ENCODE measurements at places on chromosomes 2 and 18.

DNA sequence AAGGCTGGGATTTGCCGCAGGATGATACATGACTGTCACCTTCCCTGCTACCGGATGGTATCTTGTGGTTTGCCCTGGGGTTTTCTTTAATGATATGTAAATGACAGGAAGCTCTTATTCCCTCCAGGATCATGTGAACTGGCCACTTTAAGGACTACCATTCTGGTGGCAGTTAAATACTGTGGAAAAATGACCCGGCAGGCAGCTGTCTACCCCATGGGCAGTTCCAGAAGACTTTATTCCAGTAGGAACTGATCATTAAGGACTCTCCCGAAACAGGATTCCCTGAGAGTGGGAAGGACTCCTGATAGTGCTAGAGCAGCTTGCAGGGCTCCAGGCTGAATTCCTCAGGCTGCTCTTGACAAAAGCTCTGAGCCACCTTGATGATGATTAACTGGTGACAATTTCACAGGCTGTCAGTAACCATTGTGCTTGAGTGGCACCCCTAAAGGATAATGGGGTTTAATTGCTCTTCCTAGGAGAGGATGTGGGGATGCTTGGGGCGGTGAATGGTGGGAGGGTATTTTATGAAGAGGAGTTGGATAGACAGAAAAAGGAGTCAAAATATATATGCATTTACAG lies 212.0 kb downstream of the CPS1 start:
- H3K4me3 ChIP-seq = no peak overlapping the region
- H3K36me3 ChIP-seq = no peaks in the 10 kb centered on the region
- H3K27ac ChIP-seq = no peak overlapping the region
- no peaks in the 10 kb centered on the region for H3K27me3 ChIP-seq

DNA sequence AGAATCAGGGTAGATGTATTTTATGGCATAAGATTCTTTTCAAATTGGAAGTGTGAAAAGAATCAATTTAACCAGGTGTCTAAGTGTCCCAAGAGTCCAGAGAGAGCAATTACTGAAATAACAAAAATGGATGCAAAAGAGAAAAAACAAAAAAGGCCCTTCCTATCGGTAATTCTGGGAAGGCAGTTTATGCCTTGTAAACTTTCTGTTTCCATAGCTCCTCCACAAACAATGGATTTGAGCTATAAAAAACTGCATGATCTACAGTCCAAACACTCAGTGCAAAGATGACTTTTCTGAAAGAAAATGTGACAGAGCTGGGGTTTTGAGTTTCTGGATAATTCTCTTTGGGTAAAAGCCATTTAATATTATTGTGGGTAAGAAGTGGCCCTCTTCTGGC lies 366.1 kb downstream of the EN1 start:
- no peaks in the 10 kb centered on the region for H3K36me3 ChIP-seq
- no peak overlapping the region for H3K4me3 ChIP-seq
- no peak for DNase-seq
- no peak overlapping the region for H3K27ac ChIP-seq
- peaks cover 27% of the 10 kb centered on the region for H3K27me3 ChIP-seq
- no peaks in the 10 kb centered on the region for H3K4me1 ChIP-seq

- H3K4me1 ChIP-seq = peaks cover 11% of the 10 kb centered on the region
- no peak overlapping the region for H3K4me3 ChIP-seq
- no peak for DNase-seq
Observed at GRCh38 chr2:68403199-68403644, 38.1 kb downstream of the PLEK start.

GRCh38 chr2:29519338-29519925 lies 402.0 kb downstream of the ALK start:
- DNase-seq = no peak
- H3K27ac ChIP-seq = no peak overlapping the region
- H3K36me3 ChIP-seq = no peaks in the 10 kb centered on the region
- peaks cover 17% of the 10 kb centered on the region for H3K27me3 ChIP-seq
- no peak overlapping the region for H3K4me3 ChIP-seq

DNA sequence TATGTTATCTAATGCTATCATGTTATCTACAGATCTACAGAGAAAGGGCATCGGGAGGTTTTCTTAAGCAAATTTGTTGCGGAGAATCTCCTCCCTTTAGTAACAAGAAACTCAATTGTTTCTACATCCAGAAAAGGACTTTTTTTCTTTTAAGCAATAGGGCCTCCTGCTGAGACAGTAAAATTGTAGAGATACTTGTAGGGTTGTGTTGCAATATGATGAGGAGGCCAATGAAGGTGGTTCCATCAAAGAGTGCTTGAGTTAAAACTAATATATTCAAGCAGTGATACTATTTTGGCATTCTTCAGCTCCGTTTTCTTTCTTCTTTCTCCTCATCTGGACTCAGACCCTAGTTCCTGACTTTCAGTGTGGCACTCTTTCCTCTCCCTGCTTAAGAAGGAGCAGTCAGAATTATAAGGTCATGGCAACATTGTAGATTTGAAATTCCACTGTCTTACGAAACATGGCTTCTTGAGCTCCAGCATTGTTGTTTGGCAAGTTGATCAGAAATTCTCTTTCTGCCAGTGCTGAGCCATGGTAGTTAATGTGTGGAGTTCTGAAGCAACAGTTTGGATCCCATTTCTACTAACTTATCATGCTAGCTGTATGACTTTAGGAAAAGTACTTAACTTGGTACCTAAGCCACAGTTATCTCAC lies 202.0 kb upstream of the SLC14A2 start:
- no peak overlapping the region for H3K27ac ChIP-seq
- H3K36me3 ChIP-seq = no peaks in the 10 kb centered on the region
- no peak overlapping the region for H3K4me3 ChIP-seq
- H3K4me1 ChIP-seq = no peaks in the 10 kb centered on the region

DNA sequence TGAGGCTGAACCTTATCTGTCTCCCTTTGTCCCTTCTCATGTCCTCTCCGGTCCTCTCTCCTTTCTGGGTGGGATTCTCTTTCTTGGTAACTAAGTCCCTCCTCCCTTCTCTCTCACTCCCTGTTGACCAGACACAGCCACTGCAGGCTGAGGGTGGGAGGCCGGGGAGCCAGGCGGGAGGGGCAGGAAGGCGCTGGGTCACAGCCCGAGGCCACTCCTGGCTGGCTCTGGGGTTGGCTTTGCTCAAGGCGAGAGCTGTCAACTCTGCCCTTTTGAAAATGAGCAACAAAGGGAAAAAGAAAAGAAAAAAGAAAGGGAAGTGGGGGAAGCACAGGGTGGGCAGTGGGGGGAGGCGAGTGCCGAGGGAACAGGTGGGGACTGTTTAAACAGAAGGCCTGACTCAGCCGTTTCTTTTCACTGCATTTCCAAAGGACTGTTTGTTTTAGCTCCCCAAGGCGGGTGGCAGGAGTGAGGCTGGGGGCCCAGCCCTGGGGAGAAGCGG lies 70.5 kb upstream of the IGFBP5 start:
- H3K36me3 ChIP-seq = no peaks in the 10 kb centered on the region
- peak overlapping the region; percentile 0 for H3K27ac ChIP-seq
- H3K27me3 ChIP-seq = no peaks in the 10 kb centered on the region
- H3K4me1 ChIP-seq = peaks cover 26% of the 10 kb centered on the region
- peak; percentile 33 for DNase-seq
